NCI-H2081 treated with DMSO at 0.1 percent for 48 hours (cell line): ENCODE measurements at places on chromosomes 12 and 14.

DNA sequence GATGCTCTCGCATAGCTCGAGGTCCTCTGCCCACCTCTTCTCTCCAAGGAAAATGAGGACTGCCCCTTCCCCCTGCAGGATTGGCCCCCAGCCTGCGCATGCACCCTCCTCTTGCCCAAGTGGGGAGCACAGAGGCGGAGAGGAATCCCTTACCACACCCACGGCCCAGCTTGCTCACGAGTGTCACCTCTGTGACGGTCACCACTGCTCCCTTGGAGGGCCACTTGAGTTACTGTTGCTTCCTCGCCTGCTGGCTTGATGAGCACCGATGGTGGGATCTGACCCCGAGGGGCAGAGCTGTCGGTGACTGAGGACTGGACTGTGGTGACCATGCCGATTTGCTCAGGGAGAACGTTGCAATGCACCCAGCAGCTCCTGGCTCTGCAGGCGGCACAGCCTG, 41.7 kb downstream of the FOXN4 start:
- no peak for DNase-seq

DNA sequence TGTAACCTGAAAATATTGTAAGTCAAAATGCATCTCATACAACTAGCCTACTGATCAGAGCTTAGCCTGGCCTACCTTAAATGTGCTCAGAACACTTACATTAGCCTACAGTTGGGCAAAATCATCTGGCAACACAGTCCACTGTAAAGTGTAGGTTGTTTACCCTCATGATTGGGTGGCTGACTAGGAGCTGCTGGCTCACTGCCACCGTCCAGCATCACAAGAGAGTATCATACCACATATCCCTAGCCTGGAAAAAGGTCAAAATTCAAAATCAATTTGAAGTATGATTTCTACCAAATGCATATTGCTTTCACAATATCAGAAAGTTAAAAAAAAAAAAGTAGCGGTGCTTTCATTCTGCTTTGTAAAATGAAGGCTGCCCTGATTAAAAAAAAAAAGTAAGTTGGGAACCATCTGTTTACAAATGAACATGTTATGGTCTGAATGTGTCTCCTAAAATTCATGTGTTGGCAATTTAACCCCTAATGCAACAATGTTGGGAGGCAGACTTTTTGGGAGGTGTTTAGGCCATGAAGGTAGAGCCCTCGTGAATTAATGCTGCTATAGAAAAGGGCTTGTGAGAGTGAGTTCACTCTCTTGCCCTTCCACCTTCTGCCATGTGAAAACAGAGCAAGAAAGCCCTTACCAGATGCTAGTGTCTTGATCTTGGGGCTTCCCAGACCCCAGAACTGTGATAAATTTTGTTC, 211.8 kb downstream of the PPM1H start:
- DNase-seq: no peak

DNA sequence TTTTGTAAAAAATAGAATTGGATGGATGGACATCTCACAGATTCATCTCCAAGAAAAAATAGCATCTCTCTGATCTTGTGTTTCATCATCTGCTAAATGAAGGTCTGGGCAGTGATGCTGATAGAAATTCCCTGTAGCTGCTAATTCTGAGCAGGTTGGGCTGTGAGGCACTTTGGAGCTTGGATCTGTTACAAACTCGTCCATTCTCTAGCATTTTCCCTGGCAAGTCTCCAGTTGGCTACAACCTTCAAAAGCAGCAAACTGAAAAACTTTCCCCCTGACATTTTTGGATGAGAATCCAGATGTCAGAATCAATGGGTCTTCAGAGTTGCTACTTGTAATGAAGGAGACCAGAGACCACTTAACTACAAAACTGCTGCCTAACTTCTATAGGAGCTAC, 72.7 kb downstream of the TPH2 start:
- no peak for DNase-seq

DNA sequence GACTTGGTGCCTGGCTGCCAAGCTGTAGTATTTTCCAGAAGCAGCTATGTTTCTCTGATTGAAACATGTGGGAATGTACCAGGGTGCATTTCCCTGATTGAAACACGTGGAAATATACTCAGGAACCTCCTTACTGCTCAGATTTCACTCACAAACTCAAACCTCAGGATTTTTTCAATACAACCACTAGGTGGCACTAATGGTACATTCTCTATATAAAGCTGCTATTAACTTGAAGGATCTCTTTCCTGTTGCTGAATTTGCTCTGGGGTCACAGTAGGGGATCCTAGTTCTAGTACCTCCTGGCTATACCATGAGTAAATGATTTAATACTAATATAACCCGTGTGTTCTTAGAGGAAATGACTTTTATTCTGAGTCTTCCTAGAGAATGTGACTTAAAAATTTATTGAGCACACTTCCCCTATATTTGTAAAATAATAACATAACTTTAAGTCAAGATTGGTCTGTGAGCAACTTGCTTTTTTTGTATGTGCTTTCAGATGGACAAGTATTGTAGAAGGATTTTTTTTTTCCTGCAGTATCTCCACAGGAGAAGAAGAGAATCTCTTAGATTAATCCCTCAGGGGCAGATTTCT, 173.8 kb upstream of the MIS18BP1 start:
- DNase-seq: peak; percentile 78

DNA sequence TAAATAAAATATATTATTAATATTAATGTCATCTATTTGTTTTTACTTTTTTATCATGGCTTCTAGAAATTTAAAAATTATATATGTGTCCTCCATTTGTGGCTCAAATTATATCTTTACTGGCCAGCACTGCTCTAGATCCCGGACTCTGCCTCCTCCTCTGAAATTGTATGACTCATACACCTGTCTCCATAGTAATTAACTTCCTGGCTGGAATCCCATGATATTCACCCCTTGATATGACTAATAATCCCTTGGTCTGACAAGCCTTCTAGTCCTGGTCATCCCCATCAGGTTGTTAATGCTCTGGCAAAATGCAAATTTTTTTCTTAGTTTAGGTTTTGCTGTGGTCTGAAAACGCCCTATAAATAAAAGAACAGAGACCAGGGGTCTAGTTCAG, 116.2 kb downstream of the BMP4 start:
- no peak for DNase-seq

- no peak for DNase-seq
Observed at GRCh38 chr12:92778525-92778924, 75.7 kb downstream of the PLEKHG7 start.

GRCh38 chr12:124482901-124483799, 84.3 kb downstream of the NCOR2 start:
- no peak for DNase-seq

GRCh38 chr12:52531566-52532300, 11.5 kb upstream of the KRT5 start:
- no peak for DNase-seq
